ENCODE measurements at places on chromosomes 7 and 10.

- no peak for DNase-seq
Observed at GRCh38 chr10:118957443-118957825, 72.1 kb upstream of the NANOS1 start.

GRCh38 chr10:23158370-23158769, 33.7 kb upstream of the PTF1A start:
- no peak for DNase-seq

GRCh38 chr7:155840909-155841308, 28.6 kb upstream of the SHH start:
- no peak for DNase-seq

- no peak for DNase-seq
Observed at GRCh38 chr10:128875956-128876736, 590.9 kb upstream of the MGMT start.

DNA sequence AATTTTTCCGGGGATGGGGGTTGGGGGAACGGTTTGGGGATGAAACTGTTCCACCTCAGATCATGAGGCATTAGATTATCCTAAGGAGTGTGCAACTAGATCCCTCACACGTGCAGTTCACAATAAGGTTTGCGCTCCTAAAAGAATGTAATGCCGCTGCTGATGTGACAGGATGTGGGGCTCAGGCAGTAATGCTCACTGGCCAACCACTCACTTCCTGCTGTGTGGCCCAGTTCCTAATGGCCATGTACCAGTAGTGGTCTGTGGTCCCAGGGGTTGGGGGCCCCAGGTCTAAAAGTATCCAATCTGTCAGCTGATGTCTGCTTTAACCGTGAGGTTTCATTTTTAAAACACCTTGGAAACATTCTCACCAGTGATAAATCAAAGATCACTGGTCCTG, 2.2 kb downstream of the STN1 start:
- DNase-seq: no peak

DNA sequence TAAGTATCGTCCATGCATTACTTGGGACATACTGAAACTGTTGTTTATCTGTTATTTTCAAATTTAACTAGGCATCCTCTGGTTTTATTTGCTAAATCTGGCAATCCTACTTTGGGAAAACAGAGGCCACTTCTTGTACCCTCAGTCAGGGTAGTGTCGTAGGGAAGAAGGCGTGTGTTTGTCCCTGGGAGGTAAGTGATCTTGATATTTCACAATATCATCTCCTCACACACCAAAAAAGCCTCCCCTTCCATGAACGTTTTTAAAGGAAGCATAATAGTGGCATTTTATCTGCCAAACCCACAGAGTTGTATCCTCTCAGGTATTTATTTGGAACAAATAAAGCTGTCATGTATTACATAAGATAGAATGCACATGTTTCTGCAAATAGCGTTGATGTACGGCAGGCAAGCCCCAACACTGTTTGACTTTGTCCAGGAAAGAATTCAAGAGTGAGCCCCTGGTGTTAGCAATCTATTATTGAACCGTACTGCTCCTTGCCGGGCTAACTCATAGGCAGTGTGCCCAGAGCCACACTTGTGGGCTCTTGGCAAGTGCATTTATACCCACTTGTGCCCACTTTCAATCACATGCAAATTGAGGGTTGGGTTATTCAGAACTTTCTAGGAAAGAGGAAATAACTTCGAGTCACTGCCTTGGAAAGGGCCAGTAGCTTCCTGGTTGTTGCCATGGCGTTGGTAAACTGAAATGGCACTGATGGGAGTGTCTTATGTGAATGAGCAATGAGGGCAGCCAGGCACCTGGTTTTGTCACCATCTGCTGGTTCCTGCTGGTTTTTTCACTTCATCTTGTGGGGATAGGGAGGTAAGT, 266.0 kb downstream of the USP6NL start:
- DNase-seq: no peak

GRCh38 chr7:31126976-31127375, 74.9 kb downstream of the ADCYAP1R1 start:
- no peak for DNase-seq

DNA sequence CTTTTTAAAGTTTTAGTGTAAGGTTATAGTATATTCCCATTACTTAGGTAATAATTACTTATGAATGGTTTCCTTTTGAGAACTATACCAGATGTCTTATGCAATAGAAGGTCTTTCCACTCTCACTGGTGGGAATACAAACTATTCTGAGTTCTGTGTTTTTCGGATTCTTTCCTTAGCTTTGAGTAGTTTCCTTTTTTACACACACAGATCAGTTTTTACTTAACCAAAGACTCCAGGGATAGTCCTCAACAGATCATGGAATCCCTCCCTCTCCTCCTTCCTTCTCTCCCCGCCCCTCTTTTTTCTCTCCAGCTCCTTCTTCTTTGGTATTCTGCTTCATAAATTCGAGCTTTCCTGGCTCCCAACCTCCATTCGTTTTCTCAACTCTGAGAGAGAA, 13.3 kb downstream of the COPG2 start:
- DNase-seq: no peak

- no peak for DNase-seq
Observed at GRCh38 chr10:63365976-63366765, 99.6 kb downstream of the JMJD1C start.

DNA sequence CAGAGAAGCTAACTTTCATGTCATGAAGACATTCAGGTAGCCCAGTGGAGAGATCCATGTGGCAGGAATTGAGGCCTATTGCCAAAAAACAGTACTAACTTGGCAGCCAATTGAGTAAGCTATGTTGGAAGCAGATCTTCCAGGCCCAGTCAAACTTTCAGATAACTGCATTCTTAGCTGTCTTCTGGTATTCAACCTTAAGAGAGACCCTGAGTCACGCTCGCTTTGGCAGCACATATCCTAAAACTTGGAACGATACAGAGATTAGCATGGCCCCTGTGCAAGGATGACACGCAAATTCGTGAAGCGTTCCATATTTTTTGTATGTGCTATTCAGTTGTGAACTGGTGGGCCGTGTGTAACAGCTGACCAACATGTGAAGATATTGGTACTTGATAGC, 17.6 kb upstream of the ZNF518A start:
- DNase-seq: no peak

- no peak for DNase-seq
Observed at GRCh38 chr7:118104812-118105441, 79.0 kb upstream of the LSM8 start.

DNA sequence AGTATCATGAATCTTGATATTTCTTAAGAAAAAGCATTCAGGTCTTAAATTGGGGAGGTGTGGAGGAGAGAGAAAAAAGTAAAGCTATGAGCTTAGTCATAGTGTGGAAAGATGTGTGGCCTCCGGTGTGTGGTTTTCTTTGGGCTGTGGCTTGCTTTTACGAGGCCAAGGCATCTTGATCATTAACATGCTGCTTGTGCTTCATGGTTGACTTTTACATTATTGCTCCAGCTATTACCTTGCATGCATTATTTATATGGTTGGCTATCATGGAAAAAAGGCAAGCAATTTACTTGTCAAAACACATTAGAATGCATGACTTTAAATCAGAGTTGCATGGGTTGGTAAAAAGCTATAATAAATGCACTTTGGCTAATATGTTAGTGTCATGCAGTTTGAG, 300.7 kb upstream of the ADARB2 start:
- no peak for DNase-seq

DNA sequence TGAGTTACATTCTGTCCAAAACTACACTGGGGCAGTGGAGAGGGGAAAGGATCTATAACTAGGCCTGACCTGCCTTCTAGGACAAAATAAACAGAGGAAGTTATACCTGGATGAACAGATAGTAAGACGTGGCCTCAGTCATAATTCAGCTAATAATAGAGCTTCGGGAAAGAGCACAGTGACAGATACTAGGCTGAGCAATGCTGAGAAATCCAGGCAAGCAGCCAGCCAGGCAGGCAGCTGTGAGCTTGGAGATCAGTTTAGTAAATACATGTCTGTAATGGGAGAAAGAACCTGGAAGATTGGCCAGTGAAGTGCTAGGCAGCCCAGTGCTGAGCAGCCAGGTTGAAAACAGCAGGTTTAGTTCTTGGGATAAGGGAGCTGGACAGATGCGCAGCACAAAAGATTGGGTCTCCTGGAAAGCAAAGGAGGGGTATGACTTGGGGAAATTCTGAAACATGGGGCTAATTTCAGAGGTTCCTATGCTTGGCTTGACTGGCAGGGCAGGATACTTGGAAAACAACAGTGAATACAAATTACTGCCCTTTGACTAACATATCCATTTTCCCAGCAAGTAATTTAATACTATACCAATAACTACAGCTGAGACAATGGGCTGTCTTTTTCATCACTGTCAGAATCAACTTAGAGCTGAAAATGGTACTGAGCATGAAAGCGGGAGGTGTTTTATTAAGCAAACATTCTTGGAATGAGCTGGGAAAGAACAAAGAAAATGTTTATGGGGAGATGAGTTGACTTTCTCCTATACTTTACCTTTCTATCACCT, 140.8 kb downstream of the DGKB start:
- no peak for DNase-seq

DNA sequence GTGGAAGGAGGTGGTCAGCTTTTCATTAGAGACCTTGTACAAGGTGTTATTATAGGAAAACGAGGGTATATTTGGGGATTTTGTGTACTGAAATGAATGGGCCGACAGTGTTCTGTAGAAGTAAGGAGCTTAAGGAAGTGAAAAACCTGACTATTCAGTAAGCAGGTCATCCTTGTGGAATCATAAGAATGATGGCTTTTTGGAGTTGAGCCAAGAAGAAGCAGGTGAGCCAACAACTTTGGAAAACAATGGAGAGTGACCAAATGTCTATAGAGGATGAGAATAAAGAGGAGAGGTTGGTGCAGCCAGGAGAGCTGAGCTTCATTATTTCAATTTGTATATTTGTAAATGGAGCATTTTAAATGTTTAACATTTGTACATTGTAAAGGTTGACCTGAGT, 595.7 kb downstream of the CCSER2 start:
- no peak for DNase-seq

DNA sequence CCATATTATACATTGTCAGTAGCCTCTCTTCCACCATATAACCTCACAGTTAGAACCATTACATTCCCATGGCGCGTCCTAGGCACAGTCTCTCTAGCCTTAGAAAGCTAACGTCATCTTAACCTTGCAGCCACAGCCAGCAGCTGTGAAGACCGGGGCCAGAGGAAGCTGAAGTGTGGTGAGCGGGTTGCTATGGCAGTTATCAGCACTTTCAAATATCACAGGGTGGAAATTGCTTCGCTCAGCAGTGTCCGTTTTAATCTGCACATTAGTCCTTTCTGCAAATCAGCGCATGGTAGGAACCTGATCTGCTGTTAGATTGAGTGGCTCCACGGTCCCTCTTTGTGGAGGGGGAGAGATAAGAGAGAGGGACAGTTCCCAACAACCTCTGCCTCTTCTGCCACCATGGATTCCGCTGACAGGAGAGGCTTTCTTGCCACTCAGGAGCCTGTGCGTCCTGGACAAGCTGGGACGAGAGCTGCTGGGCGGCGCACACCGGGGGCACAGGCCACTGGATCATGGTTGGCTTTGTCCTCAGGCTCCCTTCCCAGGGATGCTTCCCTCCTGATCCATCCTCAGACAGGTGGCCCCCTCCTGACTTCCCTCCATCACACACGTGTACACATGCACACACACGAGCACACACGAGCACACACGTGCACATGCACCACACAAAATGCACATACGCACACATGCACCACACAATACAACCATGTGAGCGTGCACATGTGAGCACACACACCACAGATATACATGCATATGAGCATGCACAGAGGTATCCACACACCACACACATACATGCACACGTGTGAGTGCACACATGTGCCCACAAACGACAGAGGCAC, 93.8 kb downstream of the WDR37 start:
- no peak for DNase-seq

GRCh38 chr10:116241642-116242410, 31.2 kb downstream of the GFRA1 start:
- no peak for DNase-seq

DNA sequence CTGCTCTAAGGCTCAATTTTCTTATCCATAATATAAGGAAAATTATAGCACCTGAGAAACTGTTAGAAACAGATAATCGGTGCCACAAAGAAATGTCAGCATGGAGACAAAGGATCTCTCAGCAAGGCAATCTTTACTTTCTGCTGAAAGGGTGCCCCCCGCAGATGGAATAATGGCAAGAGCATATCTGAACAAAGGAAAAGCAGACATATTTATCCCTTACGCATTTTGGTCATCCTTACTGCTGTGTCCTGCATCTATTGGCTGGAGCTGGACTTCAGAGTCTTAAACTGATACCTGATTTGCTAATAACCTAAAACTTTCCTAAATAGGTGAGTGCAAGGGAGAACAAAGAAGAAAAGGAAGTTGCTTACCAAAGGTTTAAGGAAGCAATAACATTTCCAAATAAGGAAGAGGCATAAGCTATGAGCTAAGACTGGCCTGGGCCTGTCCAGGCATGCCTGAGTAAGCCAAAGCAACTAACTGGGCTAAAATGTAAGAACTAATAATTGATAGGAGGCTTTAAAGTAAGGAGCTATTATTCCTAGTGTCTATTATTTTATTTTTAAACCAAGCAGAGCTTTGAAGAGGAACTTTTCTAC, 39.6 kb upstream of the ELMO1 start:
- DNase-seq: no peak

GRCh38 chr7:80686576-80686975, 48.1 kb downstream of the CD36 start:
- no peak for DNase-seq

DNA sequence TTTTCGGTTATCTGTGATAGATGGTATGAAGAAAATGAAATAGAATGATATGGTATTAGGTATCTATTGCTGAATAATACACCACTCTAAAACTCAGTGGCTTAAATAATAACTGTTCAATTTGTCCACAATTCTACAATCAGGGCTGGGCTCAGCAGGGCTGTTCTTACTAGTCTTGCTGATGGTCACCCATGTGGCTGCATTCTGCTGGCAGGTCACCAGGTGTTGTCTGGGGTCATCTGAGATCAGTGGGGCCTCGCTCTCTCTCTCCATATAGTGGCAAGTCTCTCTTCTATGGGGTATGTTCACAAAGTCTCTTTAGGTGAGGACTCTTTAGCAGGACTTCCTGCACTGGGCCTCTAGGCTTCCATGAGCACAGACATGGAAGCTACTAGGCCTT, 130.4 kb upstream of the SORCS3 start:
- no peak for DNase-seq

GRCh38 chr10:91591797-91592174, 41.1 kb downstream of the PPP1R3C start:
- DNase-seq: no peak

DNA sequence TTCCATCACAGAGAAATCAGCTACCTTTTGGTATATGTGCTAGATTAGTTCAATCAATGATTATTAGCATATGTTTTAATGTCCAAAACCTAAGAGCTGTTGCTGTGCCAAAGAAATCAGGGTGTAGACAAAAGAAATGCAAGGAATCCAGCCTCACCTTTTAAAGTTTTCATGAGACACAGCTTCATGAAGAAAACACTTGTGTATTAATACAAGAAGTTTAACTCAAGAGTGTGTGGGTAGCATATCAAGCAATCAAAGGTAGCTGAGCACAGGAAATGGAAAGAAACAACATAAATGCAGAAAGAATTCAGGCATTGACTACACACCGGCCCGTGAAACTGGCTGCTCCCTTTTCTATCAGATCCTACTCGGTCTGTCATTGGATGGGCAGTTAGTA, 76.0 kb upstream of the CAV2 start:
- DNase-seq: no peak

GRCh38 chr7:106514881-106515280, 146.1 kb downstream of the CCDC71L start:
- DNase-seq: no peak

- DNase-seq: no peak
Observed at GRCh38 chr7:27132978-27133377, 2.4 kb upstream of the HOXA4 start.
